A673 (cell line): ENCODE measurements at places on chromosomes 1 and 21.

DNA sequence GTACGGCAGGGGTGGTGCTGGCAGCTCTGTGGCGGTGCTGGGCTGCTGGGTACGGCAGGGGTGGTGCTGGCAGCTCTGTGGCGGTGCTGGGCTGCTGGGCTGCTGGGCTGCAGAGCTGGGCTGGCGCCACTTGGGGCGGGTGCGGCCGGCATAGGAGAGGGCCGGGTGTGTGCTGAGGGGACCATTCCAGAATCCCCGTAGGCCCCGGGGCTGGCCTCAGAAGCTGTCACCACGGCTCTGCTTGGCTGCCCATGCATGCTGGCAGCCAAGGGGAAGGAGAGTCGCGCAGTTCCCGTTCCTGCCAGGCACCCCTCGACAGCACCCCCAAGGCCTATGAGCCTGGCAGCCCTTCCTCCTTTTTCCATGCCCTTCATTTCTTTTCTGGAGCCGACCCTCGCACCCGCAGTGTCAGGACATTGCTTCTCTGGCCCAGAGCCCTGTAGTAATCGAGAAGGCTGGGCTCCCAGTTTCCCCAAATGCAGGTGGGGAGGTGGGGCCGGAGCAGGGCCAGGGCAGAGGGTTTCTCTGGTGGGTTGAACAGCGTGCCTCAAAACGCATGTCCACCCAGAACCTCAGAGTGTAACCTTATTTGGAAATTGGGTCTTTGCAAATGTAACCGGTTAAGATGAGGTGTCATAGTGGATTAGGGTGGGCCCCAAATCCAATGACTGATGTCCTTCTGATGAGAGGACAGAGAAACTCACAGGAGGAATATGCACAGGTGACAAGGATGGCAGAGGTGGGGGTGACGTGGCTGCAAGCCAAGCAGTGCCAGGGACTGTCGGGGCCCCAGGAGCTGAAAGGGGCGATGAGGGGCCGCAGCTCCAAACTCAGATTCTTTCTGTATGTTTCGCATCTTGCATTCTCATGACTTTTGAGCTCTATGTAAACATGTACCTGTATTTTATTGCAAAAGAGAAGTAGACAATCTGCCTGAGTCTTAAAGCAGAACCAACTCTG lies 71.0 kb upstream of the ACTRT2 start:
- H3K36me3 ChIP-seq, result no peaks in the 10 kb centered on the region
- no peak overlapping the region for H3K4me3 ChIP-seq
- H3K27me3 ChIP-seq, result peaks cover 75% of the 10 kb centered on the region
- no peak overlapping the region for H3K27ac ChIP-seq
- DNase-seq, result no peak

GRCh38 chr1:183137782-183138181 lies 48.3 kb upstream of the LAMC2 start:
- H3K36me3 ChIP-seq, result peaks cover 59% of the 10 kb centered on the region
- DNase-seq, result no peak
- H3K4me3 ChIP-seq, result no peak overlapping the region

GRCh38 chr21:45130324-45130774 lies 56.0 kb downstream of the ADARB1 start:
- H3K27me3 ChIP-seq, result no peaks in the 10 kb centered on the region
- DNase-seq, result peak; percentile 68
- H3K36me3 ChIP-seq, result no peaks in the 10 kb centered on the region
- H3K4me1 ChIP-seq, result peaks cover 48% of the 10 kb centered on the region
- peak overlapping the region; percentile 79 for H3K27ac ChIP-seq

DNA sequence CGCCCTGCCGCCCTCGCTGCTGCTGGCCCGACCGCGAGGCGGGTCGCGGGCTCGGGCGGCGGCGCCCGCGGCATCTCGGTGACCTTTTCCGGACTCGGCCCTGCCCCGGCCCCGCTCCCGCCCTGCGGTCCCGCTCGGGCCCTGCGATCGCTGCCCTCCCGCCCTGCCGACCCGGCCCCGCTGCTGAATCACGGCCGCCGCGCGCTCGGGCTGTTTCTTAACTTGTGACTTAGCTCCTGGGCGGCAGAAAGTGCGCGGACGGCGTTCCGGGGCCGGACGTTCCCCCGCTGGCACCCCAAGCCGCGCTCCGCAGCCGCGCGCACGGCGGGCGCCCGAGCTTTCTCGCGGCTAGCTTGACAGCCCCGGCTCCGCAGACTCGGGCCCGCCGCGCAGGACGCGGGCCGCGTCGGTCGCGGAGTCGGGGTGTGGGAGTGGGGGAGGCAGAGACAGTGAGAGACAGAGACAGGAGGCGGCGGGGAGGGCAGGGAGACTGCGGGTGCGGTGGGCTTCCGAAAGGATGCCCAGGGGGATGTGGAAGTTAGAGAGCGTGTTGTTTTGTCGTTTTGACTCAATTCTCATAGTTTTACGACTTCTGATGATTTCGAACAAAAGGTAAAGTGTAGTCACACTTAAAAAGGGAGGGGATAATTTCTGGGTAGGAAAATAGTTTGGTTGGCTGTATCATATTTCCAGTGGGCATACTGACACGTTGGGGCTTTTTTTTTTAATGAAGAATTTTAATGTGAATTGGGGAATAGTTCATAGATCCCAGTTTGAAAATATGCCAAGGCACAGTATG lies 49.8 kb downstream of the PRDM2 start:
- peak overlapping the region; percentile 81 for H3K27ac ChIP-seq
- H3K4me1 ChIP-seq, result peaks cover 18% of the 10 kb centered on the region
- H3K4me3 ChIP-seq, result peak overlapping the region; percentile 90

DNA sequence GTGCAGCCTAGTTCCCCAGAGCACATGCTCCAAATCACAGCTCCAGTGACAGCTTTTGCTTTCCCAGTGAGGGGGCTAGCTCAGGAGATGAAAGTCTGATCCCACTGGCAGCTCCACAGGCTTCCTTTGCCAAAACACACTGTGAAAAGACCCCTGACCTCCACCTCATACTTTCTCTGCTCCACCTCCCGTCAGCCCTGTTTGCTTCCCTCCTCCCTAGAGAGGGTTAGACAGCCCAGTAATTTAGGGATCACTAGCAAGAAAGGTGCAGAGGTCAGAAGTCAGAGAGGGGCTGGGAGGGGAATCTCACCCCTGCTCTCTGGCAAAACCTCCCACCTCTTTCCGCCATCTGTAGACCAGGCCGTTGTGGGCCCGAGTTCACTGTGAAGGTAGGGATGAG lies 62.8 kb downstream of the PLXNA2 start:
- peaks cover 8% of the 10 kb centered on the region for H3K27me3 ChIP-seq
- no peaks in the 10 kb centered on the region for H3K36me3 ChIP-seq
- no peaks in the 10 kb centered on the region for H3K4me1 ChIP-seq
- H3K4me3 ChIP-seq, result no peak overlapping the region
- no peak for DNase-seq

GRCh38 chr1:30774550-30775432 lies 17.2 kb upstream of the LAPTM5 start:
- H3K4me1 ChIP-seq, result peaks cover 19% of the 10 kb centered on the region
- H3K27ac ChIP-seq, result no peak overlapping the region
- no peak overlapping the region for H3K4me3 ChIP-seq
- no peaks in the 10 kb centered on the region for H3K36me3 ChIP-seq

- peaks cover 7% of the 10 kb centered on the region for H3K27me3 ChIP-seq
- no peak for DNase-seq
- H3K4me1 ChIP-seq, result no peaks in the 10 kb centered on the region
- H3K36me3 ChIP-seq, result no peaks in the 10 kb centered on the region
- H3K4me3 ChIP-seq, result no peak overlapping the region
- H3K27ac ChIP-seq, result no peak overlapping the region
These were observed 586.3 kb downstream of the LRRIQ3 start for GRCh38 chr1:73611681-73612080.

- DNase-seq, result no peak
- H3K27ac ChIP-seq, result no peak overlapping the region
- no peak overlapping the region for H3K4me3 ChIP-seq
- peaks cover 6% of the 10 kb centered on the region for H3K4me1 ChIP-seq
- H3K36me3 ChIP-seq, result no peaks in the 10 kb centered on the region
- no peaks in the 10 kb centered on the region for H3K27me3 ChIP-seq
These were observed 228.5 kb downstream of the ZNF326 start for GRCh38 chr1:90223401-90223800.

DNA sequence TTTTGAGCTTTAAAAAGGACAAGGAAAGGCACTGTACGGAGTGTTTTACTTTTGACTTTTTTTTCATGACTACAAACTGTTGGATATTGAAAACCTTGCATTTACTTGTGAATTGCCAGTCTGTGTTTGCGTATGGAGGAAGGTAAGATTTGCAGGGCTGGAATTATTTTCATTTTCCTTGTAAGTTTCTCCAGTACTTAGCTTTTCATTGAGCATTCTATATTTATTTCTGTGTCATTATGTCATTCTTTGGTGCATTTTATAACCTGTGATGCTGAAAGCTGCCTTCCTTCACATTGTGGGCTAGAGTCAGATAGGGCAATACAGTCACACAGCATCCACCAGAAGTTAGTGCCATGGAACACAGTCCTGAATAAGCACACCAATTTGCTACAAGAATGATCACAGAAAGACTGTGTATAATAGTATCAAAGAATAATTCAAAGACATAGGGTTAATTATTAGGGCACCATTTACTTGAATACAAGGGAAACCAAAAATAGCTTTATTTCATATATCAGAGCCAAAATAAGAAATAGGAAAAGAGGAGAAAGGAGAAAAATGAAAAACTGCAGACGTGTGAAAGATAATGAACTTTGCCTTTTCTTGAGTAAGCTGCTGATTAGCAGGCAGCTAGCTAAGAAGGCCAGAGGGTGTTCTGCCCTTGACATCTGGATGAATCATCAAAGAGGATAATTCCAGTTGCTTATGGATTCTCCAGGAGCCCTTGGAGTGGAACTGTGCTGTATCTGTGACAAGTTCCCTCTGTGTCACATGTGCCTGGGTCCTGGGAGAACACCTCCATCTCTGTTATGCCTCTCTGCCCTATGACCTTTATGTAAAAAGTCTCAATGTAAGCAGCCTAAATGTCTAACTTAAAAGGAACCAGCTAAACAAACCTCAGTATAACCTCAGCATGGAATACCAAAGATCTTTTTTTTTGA lies 8.0 kb upstream of the FAM20B start:
- no peak for DNase-seq
- no peaks in the 10 kb centered on the region for H3K27me3 ChIP-seq
- H3K4me3 ChIP-seq, result no peak overlapping the region
- no peaks in the 10 kb centered on the region for H3K36me3 ChIP-seq

DNA sequence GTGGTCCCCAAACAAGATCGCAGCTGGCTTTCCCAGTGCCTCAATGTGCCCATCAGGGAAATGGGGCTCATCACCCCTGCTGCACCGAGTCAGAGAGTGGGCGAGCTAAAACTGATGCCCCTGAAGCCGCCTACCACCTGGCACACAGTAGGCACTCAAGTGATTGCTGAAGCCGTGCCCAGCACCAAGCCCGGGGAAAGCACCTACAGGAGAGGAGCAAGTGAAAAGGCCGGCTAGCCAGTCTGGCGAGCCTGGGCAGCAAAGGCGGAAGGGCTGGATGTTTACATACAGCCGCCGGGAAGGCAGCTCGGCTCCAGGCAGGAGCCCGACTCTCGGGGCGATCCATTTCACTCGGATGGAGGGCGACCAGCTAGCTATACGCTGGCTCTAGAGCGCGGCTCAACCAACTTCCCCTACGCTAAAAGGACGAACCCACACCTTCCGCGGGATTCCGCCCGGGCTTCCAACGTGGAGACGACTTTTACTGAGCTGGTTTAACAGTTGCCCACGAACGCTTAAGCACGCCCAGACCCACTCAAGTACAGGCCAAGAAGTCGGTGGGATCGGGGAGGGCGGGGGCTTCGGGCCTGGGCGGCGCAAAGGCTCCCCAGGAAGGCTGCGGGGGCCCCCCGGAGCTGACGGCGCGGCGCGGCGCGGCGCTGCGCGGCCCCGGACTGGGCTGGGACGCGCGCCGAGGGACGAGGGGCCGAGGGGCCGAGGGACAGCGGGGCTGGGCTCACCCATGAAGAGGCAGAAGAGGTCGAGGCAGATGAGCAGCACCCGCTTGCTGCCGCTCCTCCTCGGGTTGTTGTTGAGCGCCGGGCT lies 1.0 kb downstream of the PLPP3 start:
- peak overlapping the region; percentile 57 for H3K4me3 ChIP-seq
- peak; percentile 52 for DNase-seq
- H3K27ac ChIP-seq, result peak overlapping the region; percentile 10
- H3K4me1 ChIP-seq, result peaks cover 5% of the 10 kb centered on the region
- no peaks in the 10 kb centered on the region for H3K36me3 ChIP-seq

GRCh38 chr1:22048351-22049192 lies 3.9 kb upstream of the CDC42 start:
- no peak overlapping the region for H3K4me3 ChIP-seq
- H3K4me1 ChIP-seq, result peaks cover 7% of the 10 kb centered on the region
- H3K36me3 ChIP-seq, result no peaks in the 10 kb centered on the region
- H3K27me3 ChIP-seq, result no peaks in the 10 kb centered on the region
- DNase-seq, result no peak

DNA sequence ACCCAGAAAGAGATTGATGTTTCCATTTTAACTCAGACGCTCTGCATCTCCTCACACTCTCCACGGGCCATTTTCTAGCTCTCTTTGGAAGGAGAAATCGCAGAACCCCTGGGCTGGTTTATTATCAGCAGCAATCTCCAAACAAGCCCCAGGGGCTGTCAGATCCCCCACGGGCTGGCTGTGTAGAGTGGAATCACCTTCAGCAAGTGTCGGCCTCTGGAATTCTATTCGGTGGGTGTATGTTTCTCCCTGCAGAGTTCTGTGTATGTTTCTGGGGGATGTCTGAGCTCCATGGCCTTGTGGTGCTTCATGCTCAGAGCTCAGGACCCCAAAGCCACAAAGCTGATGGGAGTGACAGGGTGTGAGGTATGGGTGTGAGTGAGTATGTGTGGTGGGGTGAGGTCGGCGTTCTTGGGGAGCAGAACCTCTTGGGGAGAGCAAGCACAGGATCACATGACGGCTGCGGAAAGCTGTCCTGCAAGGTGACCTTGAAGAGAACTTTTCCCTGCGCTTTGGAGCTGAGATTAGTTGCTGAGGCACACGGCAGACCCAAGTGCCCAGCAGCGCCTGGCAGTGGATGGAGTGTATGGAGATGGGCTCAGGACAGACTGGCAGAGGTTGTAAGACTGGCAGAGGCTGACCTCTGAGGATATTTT lies 489 bp downstream of the ACOT11 start:
- H3K36me3 ChIP-seq, result no peaks in the 10 kb centered on the region
- no peak overlapping the region for H3K4me3 ChIP-seq
- no peak overlapping the region for H3K27ac ChIP-seq
- DNase-seq, result no peak
- H3K27me3 ChIP-seq, result no peaks in the 10 kb centered on the region

DNA sequence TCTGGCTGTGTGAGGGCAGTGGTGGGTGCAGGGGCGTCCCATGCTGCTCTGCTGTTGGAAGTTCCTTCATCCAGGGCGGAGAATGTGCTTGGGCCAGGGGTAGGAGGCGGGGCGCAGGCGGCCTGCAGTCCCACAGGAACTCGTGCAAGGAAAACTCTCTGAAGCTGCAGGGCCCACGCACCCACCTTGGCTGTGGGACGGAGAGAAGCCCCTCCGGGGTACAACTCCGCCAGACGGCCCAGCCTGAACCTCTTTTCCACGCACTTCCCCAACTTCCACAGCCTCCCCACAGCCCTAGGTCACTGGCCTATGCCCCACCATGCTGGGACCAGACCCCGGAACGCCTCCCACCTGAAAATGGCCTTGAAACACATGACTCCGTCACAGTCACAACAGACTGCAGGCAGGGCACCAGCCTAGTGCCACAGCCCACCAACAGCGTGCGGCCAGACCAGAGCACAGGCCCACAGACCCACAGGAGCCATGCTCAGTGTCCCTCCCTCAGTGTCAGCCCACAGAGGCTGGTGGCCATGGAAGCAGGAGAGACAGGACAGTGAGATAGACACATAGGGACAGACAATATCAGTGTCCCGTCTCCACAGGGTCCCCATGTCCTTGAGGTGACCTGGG lies 47.8 kb downstream of the WNT9A start:
- no peak for DNase-seq
- H3K27me3 ChIP-seq, result no peaks in the 10 kb centered on the region
- H3K4me3 ChIP-seq, result no peak overlapping the region

GRCh38 chr1:12541274-12542137 lies 76.5 kb downstream of the DHRS3 start:
- no peak overlapping the region for H3K27ac ChIP-seq
- no peaks in the 10 kb centered on the region for H3K27me3 ChIP-seq
- no peak overlapping the region for H3K4me3 ChIP-seq
- DNase-seq, result no peak
- H3K4me1 ChIP-seq, result no peaks in the 10 kb centered on the region
- no peaks in the 10 kb centered on the region for H3K36me3 ChIP-seq
